ENCODE measurements at places on chromosomes 6 and 20. TPM values are rescaled to one million over a fixed set of nuclear protein-coding genes. Genes with fewer than 3 reads are reported as not detected.

GRCh38 chr20:49490689-49491088, 8.2 kb upstream of the KCNB1 start:
- no peaks in the 10 kb centered on the region for H3K36me3 ChIP-seq
- H3K4me3 ChIP-seq, result no peak overlapping the region
- no peak for DNase-seq
- H3K4me1 ChIP-seq, result no peaks in the 10 kb centered on the region
- no peak overlapping the region for H3K27ac ChIP-seq

DNA sequence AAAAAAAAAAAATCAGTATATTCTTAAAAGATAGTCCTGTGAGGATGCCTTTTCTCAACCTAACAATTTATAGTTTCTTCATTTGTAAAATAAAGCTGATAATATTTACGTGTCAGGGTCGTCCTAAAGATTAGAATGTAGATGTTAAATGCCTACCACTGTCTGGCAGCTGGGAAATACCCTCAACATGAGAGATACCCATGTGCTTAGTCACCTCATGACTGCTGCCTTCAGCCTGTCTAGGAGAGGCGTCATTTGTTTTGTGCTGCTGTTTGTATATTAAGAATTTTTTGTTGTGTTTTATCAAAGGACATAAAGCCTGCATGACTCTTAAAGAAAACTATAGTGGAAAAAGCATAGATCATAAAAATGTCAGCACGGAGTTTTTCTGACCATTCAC, 9.5 kb downstream of the FAM120B start:
- H3K27ac ChIP-seq, result no peak overlapping the region
- no peak overlapping the region for H3K4me3 ChIP-seq
- no peak for DNase-seq

- no peak for DNase-seq
- H3K27me3 ChIP-seq, result no peaks in the 10 kb centered on the region
- H3K4me1 ChIP-seq, result no peaks in the 10 kb centered on the region
- H3K36me3 ChIP-seq, result no peaks in the 10 kb centered on the region
Measured at GRCh38 chr20:35568645-35569044, 26.8 kb downstream of the ERGIC3 start.

- H3K4me1 ChIP-seq, result peaks cover 30% of the 10 kb centered on the region
- H3K4me3 ChIP-seq, result no peak overlapping the region
- H3K27ac ChIP-seq, result no peak overlapping the region
Measured at GRCh38 chr20:5687884-5688283, 62.3 kb upstream of the SHLD1 start.

DNA sequence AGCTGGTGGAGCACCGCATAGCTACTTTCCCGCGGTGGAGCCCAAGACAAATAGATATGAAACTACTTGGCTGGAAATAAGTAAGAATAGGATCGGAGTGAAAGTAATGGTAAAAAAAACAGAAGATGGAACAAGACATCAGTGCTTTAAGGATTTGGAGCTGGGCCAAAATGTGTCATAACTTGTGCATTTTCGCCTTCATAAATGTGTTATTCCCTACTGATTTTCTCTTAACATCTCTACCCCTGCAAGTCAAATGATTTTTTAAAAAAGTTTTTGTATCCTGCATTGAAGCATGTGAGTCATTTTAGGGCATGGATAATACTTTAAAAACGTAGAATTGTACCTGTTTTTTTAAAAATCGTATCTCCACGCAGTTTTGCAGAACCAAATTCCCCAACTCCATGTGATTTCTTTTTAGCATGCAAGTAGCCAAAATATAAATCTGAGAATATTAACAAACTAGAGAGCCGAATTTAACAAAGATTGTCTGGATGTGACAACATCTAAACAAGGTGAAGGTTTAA, 882 bp upstream of the FAM184A start:
- H3K27ac ChIP-seq, result no peak overlapping the region
- H3K27me3 ChIP-seq, result peaks cover 5% of the 10 kb centered on the region
- peaks cover 12% of the 10 kb centered on the region for H3K4me1 ChIP-seq
- no peak for DNase-seq

DNA sequence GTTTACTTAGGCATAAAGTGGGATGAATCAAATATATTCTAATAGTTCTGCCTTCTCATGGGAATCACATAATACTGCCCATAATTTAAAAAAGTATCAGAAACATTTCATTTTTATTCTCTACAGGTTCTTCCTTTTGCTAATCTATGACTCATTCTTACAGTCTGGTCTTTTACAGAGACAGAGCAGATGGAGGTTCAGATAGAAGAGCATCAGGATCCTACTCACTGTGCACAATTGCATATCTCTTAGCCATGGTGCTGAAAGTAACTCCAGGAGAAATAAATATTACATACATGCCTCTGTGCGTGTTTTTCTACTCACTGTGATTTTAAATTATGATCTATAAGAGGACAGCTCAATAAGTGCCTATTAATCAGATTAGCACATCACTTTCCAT, 16.3 kb upstream of the OR2B6 start:
- no peaks in the 10 kb centered on the region for H3K36me3 ChIP-seq
- no peak overlapping the region for H3K4me3 ChIP-seq
- DNase-seq, result no peak
- no peaks in the 10 kb centered on the region for H3K27me3 ChIP-seq

GRCh38 chr6:155062866-155063341, 67.8 kb downstream of the TIAM2 start:
- no peak overlapping the region for H3K27ac ChIP-seq
- no peaks in the 10 kb centered on the region for H3K36me3 ChIP-seq
- no peak overlapping the region for H3K4me3 ChIP-seq
- no peaks in the 10 kb centered on the region for H3K4me1 ChIP-seq
- DNase-seq, result no peak

GRCh38 chr6:122178988-122179387, 220.5 kb upstream of the HSF2 start:
- no peaks in the 10 kb centered on the region for H3K4me1 ChIP-seq
- no peak overlapping the region for H3K4me3 ChIP-seq
- H3K27ac ChIP-seq, result no peak overlapping the region
- H3K36me3 ChIP-seq, result no peaks in the 10 kb centered on the region
- no peak for DNase-seq

- no peak overlapping the region for H3K4me3 ChIP-seq
- H3K27me3 ChIP-seq, result no peaks in the 10 kb centered on the region
- no peaks in the 10 kb centered on the region for H3K36me3 ChIP-seq
- H3K27ac ChIP-seq, result no peak overlapping the region
- DNase-seq, result no peak
Measured at GRCh38 chr20:5862703-5863039, 87.7 kb downstream of the TRMT6 start.

DNA sequence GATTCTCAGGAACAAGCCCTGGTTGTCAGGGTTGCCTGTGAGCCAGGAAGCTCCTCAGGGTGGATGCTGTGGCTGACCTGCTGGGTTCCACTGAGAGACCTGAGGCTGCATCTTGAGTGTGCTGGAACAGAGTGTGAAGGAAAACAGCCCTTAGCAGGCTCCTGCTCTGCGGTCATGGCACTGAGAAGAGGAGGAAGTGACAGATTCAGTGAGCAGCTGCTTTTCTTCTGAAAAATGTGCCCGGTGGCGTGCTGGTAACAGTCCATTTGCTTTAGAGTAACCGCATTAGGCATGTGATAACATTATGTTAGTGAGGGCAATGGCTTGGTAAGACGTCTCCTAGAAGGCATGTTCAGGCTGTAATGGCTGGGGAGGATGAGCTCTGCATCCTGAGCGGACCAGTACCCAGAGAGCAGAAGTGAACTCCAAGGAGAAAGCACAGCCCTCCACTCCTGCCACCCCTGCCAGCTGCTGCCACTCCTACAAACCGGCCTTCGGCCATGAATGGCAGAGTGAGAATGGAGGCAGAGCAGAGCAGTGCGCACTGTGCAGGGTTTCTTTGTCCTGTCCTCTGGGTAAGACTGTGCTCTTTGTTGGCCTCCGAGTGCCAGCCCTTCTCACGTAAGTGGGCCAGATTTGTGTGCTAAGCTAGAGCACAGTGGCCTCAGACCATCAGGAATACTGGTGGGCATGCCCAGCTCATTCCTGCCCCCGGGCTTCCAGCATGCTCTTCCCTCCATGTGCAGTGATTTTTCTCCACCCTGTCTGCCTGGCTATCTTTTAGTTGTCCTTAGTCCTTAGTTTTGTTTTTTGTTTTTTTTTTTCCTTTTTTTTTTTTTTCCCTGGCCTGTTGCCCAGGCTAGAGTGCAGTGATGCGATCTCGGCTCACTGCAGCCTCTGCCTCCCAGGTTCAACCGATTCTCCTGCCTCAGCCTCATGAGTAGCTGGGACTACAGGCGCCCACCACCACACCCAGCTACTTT, 98.1 kb upstream of the VSTM2L start:
- peak; percentile 85 for DNase-seq
- no peaks in the 10 kb centered on the region for H3K27me3 ChIP-seq
- H3K4me1 ChIP-seq, result peaks cover 82% of the 10 kb centered on the region
- peaks cover 7% of the 10 kb centered on the region for H3K36me3 ChIP-seq
- H3K27ac ChIP-seq, result peak overlapping the region; percentile 86

Gene KIFC1
- 0.70 TPM for total RNA-seq

Gene MOG
- not detected for total RNA-seq
